ENCODE measurements at places on chromosomes 7 and 10. TPM values are rescaled to one million over a fixed set of nuclear protein-coding genes. Genes with fewer than 3 reads are reported as not detected.

DNA sequence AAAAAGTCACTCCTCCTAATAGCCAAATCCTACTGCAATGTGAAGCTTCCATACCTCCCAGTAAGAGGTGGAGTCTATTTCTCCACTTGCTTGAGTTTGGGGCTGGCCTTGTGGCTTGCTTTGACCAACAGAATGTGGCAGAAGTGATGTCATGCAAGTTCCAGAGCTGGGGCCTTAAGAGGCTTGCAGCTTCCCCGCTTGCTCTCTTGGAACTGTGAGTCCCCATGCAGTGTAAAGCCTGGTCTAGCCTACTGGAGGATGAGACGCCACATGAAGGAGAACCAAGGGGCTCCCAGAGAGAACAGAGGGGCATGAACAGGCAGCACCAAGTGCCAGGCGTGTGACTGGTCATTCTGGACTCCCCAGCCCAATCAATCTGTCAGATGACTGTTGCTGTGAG lies 58.6 kb upstream of the OPALIN start:
- no peak for DNase-seq

GRCh38 chr7:138089080-138089901 lies 13.0 kb downstream of the AKR1D1 start:
- no peak for DNase-seq

The NUDT13 gene
- not detected for total RNA-seq

The NME8 gene
- not detected for total RNA-seq
